ACHN (cell line): ENCODE measurements at places on chromosomes 11 and 22.

GRCh38 chr11:111409915-111410314 is 30.8 kb upstream of the POU2AF1 start:
- no peak for DNase-seq

- no peak for DNase-seq
Measured at GRCh38 chr22:27791159-27791858, 10.2 kb downstream of the MN1 start.

GRCh38 chr11:134034496-134035381 is 34.1 kb upstream of the JAM3 start:
- no peak for DNase-seq

- DNase-seq, result no peak
Measured at GRCh38 chr22:19820880-19821522, 33.7 kb downstream of the GNB1L start.

GRCh38 chr11:36774603-36775002 is 176.6 kb upstream of the RAG2 start:
- DNase-seq, result no peak

- DNase-seq, result no peak
Measured at GRCh38 chr22:48218889-48219420, 1456.5 kb downstream of the TBC1D22A start.

GRCh38 chr22:18905540-18906409 is at the start of gene DGCR6:
Gene DGCR6, plus strand, starts transcription at chr22:18906320. Its CDS starts 55 bp downstream, at chr22:18906375.
- no peak for DNase-seq
